ENCODE measurements at places on chromosomes 6 and 20.
A peak's percentile ranks its signal among the peaks of the same experiment; 100 is the strongest.

DNA sequence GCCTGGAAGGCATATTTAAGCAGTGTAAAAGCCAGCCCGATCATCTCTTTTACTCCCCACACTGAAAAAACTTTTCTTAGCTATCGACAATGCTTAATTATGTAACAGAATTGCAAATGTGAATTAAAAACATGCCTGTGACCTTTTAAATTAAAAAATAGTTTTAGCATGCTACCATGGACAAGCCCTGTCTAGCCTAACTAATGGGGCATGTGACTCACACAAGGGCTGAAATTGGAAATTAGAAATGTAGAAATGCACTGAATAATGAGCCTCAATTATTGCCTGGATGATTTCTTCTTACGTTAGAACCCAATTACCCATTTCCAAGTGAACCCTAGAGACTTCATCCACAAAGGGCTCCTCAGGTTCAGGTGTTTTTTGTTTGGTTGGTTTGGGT, 82.7 kb downstream of the SIM1 start:
- no peak for DNase-seq

- DNase-seq = no peak
These were observed 203.3 kb downstream of the ARID1B start for GRCh38 chr6:156980515-156980914.

DNA sequence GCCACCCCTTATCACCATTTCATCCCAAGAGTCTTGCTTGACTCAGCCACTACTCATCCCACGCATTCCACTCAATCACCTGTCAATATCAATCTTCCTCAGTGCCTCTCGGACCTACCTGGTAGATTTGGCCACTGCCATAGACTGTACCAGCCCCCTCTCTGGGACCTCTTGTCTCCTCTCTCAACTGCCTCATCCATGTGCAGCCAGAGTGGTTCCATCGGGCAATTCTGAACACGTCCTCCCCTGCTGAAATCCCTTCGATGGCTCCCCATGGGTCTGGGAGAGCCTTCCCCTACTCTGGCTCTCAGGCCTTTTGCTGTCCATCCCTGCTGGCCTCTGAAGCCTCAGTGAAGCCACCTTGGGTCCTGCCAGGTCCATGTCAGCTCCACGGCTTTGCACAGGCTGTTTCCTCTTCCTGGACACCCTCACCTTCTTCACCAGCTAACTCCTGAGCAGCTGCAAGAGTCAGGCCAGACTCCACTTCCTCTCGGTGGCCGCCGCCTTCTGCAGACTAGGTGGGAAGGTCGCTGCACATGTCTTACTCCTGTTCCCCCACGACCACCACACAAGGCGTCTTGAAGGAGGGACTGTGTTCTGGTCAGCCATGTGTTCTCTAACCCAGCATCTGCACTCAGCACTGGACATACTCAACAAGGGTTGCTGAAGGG, 120.4 kb downstream of the TOX2 start:
- DNase-seq = no peak

- no peak for DNase-seq
These were observed 12.8 kb upstream of the EDN1 start for GRCh38 chr6:12277386-12277785.

- no peak for DNase-seq
These were observed 405.7 kb downstream of the KIF16B start for GRCh38 chr20:16167423-16168130.

- DNase-seq = no peak
These were observed 31.7 kb downstream of the BEND6 start for GRCh38 chr6:56986611-56987010.

DNA sequence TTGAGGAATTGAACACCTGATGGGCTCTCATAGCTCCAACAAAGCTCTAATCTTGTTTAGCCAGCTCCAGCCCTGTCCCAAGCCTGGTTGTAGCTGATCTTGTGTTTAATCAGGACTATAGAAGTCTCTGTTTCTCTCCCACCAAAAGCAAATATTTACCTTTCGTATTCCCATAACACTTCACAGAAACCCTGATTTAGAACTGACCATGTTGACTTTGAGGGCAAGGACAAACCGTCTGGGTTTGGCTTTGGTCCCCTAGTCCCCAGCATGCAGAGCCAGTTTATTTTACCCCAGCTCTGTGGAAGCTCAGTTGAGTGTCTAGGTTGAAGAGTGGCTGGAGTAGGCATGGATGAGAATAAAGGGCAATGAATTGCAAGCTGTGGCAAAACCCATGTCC, 18.0 kb upstream of the SIM1 start:
- DNase-seq = no peak

DNA sequence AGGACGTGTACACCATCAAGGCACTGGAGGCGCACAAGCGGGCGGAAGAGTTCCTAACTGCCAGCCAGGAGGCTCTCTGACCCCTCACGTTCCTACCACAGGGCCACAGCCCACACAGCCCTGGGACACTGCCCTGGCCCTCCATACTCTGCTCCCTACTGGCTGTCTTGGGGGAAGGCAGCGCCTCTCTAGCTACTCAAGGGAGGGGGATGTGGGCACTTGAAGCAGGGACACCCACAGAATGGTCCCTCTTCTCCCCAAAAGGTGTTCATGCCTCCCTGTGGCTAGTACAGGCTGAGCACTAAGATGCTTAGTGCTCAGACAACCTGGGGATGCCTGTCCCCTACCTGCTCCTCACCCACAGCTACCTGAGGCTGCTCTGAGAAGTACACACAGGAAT, 2.5 kb downstream of the MEA1 start:
- no peak for DNase-seq

DNA sequence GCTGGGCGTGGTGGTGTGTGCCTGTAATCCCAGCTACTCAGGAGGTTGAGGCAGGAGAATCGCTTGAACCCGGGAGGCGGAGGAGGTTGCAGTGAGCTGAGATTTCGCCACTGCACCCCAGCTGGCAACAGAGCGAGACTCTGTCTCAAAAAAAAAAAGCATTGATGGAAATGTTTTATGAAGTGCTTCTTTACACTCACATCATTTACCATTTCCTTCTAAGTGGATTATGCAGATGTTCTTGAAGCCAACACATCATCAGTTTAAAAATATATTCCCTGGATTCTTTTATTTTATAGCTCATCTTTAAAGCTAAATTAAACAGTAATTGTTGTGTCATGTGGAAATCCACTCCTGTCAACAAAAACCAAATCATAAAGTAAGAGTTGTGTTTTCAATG, 35.9 kb upstream of the HDDC2 start:
- no peak for DNase-seq

DNA sequence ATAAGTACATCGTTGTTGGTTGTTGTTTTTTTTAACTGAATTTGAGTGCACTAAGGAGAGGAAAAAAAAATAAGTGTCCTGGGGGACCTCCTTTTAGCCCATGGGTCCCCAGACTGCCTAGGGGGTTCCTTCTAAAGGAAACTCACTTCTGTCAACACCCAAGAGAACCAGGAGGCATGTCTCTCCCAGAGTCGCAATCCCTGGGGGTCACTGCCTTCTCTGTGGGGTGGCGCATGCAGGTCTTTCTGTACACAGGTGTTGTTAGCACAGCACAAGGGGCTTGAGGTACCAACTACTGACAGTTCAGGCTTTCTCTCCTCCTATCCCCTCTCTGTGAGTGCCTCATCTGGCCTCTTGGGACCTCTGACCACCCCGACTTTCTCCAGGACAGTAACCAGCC, 7.3 kb upstream of the ARMC2 start:
- DNase-seq = no peak

DNA sequence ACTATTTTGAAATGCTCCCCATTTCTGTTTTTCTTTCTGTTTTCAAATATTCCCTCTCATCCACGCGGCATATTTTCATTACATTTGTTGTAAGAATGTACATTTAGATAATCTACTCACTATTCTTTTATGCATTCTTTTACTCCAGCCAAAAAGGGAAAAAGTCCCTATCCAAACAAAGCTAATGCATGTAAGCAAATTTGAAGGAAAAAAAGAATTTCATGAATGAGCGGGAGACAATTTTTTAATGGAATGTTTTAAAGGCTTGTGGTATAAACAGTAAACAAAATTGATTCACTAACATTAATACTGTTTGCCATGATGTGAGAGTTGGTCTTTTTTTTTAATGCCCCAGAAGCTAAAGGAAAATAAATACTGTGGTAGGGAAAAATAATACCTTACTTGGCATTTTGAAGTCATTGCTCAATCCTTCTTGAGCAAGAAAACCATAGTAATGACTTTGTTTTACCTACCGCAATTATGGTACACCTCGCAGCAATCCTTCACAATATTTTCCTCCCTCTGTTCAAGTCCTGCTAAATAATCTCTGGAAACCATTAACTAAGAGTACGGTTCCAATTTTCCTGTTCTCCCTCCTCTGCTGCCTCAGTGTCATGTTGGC, 79.0 kb downstream of the BACH2 start:
- no peak for DNase-seq

- no peak for DNase-seq
These were observed 164.5 kb downstream of the ZMYND8 start for GRCh38 chr20:47191956-47192355.

GRCh38 chr6:22126910-22127309, 169.9 kb downstream of the PRL start:
- DNase-seq = no peak

DNA sequence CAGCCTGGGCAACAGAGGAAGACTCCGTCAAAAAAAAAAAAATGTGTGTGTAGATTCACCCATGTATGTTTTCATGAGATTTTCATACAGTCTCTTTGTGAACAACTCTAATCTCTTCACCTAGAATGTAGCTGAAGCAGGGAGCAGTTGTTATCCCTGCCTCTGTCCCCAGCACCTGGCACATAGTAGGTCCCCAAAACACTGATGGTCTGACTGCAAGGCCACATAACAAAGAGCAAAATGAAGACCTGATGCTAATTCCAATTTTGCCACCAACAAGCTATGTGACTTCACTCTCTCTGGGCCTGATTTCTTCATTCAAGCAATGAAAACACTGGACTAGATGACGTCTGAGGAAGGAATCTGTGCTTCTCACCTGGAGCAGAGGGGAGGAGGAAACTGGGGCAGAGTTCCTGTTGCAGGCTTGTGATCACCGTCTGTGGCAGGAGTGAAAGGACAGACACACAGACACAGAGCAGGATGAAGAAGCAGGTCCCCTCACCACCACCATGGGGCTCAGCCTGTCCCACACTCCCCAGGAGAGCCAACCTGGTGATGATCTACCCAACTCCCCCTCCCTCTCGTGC, 4.6 kb downstream of the SLC44A4 start:
- DNase-seq = no peak

- DNase-seq = no peak
These were observed 432 bp upstream of the KHDRBS2 start for GRCh38 chr6:62286470-62286843.

- peak; percentile 40 for DNase-seq
These were observed 53.7 kb downstream of the JARID2 start for GRCh38 chr6:15299430-15300131.

- DNase-seq = no peak
These were observed 859.0 kb downstream of the QKI start for GRCh38 chr6:164273491-164273890.

DNA sequence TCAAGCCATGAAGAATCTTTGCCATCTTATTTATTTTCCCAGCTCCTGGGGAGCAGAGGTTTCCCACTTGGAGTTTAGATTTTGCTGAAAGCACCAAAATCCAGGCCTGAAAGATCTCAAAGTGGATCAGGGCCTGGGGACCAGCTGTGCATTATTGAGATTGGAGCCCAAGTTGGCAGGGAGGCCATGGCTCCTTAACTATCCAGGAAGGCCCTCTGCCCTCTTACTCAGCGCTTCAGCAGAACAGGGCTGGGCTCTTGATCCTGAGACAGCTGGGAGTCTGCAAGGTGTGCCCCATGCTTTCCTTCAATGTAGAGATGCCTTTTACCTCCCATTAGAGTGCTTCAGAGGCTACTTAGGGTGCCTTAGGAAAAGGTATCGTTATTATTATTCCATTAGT, 24.6 kb downstream of the FOXO3 start:
- DNase-seq = no peak

DNA sequence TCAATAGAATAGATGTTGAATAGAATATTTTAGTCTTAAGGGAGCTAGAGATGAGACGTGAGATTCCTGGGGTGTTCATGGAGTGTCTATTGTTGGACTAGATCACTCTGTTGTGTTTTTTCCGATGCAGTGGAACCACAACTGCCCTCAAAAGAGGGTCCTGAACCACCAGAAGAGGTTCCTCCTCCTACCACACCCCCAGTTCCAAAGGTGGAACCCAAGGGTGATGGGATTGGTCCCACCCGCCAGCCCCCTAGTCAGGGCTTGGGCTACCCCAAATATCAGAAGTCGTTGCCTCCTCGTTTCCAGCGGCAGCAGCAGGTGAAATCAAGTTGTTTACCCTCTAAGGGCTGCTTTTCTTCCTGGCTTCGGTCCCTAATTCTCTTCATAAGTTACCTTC, 8.5 kb downstream of the PRRC2A start:
- no peak for DNase-seq

GRCh38 chr6:169452117-169452868, 198.6 kb upstream of the THBS2 start:
- no peak for DNase-seq

Measured in CD8-positive, alpha-beta memory T cell (primary cell).